ENCODE measurements at places on chromosomes 2 and 18. TPM values are rescaled to one million over a fixed set of nuclear protein-coding genes. Genes with fewer than 3 reads are reported as not detected.

CKAP2L gene
- polyA plus RNA-seq = 0.19 TPM

CBLN2 gene
- 0.02 TPM for polyA plus RNA-seq

DNA sequence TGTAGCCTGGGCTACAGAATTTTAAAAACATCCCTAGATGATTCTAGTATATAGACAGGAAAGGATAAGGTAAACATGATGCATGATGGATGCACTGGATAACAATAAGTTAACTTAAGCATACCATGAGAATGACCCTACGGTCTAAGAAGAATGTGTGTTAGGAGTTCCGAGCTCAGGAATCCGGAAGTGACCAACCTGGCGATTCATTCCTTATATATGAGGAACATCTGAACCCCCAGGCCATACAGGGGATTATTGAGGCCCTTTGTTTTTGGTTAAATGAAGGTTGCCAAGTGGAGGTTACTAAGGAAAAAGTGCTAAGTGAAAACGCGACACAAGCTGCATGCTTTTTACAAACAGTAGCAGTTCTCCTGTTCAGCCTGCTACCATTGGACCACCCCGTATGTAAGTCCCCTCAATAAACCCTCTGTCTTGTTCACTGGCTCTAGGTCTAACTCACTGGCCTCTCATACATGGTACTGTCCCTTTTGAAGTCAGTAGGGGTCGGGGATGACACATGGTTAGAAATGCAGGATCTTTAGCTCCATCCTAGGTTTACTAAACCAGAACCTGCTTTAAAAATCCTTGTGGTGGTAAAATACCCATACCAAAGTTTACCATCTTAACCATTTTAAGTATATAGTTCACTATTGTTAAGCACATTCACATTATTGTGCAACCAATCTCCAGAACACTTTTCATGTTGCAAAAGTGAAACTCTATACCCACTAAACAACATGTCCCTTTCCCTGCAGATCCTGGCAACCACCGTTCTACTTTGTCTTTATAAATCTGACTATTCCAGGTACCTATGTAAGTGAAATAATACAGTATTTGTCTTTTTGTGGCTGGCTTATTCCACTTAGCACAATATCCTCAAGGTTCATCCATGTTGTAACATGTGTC lies 111.0 kb upstream of the MAP4K3 start:
- DNase-seq = no peak

GRCh38 chr2:96267159-96267971 lies 1.3 kb downstream of the CIAO1 start:
- no peak for DNase-seq

DNA sequence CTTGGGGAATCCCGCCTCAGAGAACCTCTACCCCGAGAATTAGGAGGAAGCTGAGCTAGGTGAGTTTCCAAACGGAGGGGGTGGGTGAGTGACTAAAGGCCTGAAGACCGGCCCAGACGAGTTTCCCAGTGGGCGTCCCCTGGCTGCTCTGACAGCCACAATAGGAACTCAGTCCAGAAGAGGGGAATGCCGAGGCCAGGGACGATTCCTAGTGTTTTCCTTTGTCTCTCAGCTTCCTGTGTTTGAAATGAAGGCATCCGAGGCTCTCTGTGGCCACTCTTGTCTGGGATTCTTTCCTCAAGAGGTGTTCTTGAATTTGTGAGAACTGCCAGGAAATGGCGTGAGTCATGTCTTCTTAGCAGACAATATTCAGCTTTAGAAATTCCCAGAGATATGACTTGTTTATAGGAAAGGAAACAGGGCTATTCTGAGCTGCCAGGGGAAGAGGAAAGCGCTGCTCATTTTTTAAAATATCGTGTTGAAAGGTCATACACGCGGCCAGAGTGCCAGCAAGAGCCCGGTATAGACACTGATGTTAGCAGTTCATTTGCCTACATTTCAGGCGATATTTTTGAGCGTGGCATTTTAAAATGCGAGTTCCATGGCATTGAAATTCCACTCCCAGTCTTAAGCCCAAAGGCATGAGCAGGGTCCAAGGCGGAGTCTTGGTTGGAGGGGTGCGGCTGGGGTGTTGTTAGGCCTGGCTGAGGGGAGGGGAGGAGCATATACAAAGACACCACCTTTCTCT lies 169.1 kb upstream of the KLF7 start:
- DNase-seq = no peak

All from liver (tissue), 10 donors.